GM13977 (cell line): ENCODE measurements at places on chromosomes 16 and 17.
A peak's percentile ranks its signal among the peaks of the same experiment; 100 is the strongest.

GRCh38 chr17:227946-228615, 46.6 kb upstream of the DOC2B start:
- no peak for DNase-seq

- no peak for DNase-seq
Measured at GRCh38 chr17:44548376-44549230, 8.7 kb upstream of the FZD2 start.

- no peak for DNase-seq
Measured at GRCh38 chr17:47634870-47635269, 14.8 kb upstream of the KPNB1 start.

DNA sequence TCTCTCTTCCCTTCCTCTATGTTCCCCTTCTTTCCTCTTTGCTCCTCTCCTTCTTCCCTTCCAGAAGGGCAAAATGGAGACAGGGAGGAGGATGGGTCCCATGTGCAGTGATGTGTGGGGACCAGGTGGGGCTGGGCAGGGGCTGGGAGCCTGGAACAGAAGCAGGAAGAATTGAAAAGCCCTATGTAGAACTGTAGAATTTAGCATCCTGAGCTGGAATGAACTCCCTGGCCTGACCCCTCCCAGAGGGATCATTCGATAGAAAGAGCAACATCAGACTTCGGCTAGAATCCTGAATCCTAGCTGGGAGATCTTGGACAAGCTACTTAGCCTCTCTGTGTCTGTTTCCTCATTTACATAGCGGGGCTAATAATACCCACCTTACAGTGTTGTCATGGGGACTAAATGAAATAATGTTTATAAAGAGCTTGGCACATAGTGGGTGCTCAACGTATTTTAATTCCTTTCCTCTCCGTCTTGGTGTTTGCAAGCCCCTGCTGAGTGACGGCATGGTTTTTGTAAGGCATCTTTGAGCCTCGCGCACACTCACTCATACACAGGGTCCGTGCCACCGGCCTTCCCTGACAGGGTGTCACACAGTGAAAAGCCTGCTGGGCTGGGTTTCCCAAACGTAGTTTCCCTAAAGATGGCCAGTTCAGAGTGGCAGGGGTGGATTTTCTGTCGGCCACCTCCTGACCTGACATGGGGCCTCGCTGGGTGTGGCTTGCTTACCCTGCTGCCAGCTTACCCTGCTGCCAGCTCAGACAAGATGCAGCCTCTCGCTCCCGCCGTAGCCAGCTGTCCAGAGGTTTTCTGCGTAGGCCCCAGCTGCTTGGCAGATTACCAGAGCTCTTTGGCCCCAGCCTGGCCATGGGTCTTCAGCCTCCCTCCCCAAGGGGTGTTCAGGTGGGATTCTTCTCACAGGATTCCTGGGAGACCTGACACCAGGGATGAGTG, 6.1 kb upstream of the ARHGAP23 start:
- no peak for DNase-seq

DNA sequence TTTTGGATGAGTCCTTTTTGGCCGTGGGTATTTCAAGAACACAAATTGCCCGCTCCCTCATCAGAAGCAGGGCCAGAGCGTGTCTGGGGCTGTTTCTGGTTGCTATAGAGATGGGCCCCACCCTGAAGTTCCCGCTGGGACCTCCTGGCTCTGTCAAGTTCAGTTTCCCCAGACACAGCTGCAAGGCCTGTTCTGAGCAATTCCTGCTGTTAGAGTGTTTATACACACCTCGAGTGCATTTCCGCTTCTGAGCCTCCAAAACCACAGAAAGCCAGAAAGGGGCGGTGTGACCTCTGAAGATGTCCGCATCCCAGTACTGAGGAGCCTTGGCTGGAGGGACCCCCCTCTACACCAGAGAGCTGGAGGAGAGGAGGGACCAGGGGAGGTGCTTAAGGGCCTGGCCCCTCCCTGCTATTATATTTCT, 9.3 kb upstream of the WBP2 start:
- DNase-seq = peak; percentile 72

DNA sequence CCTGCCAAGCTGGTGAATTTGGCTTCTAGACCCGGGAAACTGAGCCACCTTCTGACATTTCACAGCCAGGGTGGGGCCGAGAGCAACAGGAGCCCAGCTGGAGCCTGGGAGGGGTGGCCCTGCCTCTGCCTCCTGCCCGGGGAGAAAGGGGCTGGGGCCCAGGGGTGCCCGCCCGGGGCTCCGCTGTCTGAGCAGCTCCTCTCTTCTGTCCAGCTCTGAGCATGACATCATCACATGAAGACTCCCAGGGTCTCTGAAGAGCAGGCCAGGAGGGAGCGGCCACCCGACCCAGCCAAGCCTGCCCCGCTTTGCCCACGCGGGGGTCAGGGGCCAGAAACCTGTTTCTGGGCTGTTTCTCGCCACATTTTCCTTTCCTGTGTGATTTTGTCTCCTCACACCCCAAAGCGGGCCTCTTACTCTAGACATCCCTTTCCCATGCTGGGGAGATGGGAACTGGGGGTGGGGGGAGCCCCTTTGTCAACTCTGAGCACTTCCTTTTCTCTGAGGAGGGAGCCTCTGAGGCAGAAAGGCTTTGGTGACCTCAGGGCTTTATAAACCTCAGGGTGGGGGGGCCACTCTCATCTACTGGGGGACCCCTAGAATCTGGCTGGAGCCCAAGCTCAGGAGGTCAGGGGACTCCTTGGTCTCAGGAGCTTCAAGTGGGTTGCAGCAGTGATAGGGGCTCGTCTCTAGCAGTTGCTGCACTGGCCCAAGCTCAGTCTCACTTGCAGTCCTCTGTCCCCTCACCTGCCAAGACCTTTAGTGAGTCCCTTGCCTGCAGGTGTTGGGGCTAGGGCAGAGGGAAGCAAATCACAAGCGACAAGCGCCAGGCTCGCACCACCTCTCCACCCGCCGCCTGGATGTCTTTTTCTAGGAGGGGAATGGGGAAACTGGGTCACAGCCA, 7.6 kb downstream of the UBALD2 start:
- DNase-seq = peak; percentile 80

GRCh38 chr17:45902892-45903346, 8.6 kb downstream of the MAPT start:
- no peak for DNase-seq

DNA sequence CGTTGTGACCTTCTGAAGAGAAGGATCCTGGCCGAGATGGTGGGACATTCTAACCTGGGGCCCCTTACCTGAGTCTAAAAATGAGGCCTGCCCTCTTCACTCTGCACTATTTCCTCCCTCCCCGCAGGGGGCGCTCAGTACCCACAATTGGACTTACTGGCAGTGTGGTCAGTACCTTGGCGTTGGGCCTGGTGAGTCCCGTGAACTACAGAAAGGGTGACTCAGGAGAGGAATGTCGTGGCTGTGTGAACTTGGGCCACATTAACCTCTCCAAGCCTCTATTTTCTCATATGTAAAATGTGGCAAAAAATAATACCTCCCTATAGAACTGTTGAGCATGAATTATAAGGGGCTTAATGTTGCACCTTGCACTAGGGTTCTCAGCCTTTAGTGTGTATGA, 3.9 kb downstream of the RSAD1 start:
- DNase-seq = peak; percentile 84

DNA sequence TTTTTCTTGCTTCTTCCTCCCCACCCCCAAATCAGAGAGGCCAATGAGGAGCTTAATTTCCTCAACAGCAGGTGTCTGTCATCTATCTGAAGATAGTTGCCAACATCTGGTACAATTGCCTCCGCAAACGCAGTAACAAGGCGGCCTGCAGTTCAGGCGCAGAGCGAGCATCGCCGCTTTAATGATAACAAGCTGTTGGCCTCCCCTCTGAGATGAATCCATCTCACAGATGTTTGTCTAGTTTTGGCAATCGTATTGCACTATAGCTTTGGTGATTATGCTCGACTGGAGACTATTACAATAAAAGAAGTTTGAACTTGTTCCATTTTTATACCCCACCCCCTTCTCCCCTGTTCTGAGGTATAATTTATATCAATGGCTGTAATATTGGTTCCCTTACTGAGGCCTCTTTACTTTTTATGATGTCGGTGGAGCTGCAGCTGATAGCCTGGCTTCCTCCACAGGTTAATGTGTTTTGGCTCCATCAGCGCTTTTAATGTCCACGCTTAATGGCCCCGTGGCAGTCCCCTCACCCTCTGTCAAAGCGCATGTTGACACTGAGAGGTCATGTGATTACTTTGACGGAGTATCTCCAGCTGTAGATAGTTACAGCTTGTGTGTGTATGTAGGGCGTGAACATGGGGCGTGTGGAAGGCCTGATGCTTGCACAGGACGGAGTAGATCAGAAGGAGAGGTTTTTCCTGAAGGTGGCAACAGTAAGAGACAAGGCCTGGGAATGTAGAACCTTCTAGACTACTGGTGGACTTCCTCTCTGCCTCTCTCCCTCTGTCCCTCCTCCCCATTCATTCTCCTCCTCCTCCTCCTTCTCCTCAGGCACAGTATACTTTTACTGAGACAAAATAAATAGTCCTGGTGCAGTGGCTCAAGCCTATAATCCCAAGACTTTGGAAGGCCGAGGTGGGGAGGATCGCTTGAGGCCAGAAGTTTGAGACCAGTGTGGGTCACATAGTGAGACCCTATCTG, 164.7 kb downstream of the MSI2 start:
- DNase-seq = no peak

- DNase-seq = no peak
Measured at GRCh38 chr16:73251608-73252007, 203.7 kb upstream of the ZFHX3 start.
